Type B pancreatic cell (in vitro differentiated cells): ENCODE measurements at places on chromosomes 3 and 15. TPM values are rescaled to one million over a fixed set of nuclear protein-coding genes. Genes with fewer than 3 reads are reported as not detected.
A peak's percentile ranks its signal among the peaks of the same experiment; 100 is the strongest.

DNA sequence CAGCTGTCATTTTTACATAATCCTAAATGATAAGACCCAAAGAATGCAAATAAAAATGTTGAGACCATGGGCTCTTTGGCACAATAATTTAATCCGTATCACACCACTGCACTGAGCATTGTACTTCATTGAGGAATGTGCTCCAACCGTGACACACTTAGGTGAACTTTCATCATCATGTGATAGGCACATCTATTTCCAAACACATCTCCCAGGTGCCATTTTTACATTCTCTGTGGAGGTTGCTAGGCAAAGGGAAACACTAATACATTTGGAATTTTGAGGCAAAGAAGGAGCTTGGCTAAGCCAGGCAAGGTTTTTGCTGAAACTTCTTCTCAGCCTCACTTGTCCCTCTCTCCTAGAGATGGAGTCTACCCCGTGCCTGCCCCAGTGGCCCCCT, 68.7 kb downstream of the LRTM1 start:
- peaks cover 33% of the 10 kb centered on the region for H3K27me3 ChIP-seq
- H3K36me3 ChIP-seq, result peaks cover 4% of the 10 kb centered on the region
- H3K4me3 ChIP-seq, result no peak overlapping the region
- H3K27ac ChIP-seq, result no peak overlapping the region
- DNase-seq, result no peak
- peaks cover 49% of the 10 kb centered on the region for H3K4me1 ChIP-seq

Gene GOLGA8J
- total RNA-seq, result not detected in 2 replicates

DNA sequence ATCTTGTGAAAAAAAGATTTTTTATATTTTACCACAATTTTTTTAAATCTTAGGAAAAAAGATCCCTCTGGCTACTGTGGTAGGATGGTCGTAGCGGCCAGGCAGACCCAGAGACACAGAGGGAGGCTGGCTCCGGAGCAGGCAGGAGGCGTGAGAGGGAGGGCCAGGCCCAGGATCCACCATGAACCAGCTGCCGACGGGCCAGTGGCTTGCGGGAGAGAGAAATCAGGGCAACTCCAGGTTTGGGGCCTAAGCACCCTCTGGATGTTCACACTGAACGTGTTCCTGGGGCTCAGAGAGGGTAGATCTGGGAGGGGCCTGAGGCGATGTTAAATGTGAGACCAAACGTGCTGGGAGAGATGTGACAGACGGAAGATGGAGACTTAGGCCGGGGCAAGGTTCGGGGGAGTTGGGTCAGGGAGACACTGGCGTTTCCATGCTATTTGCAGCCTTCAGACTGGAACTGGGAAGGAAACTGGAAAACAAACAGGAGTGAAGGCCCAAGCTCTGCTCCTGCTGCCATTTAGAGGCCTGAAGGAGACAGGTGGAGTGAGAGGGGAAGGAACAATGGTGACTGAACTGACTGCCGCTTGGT, 1.6 kb upstream of the VILL start:
- no peaks in the 10 kb centered on the region for H3K27me3 ChIP-seq
- H3K4me3 ChIP-seq, result no peak overlapping the region
- peaks cover 37% of the 10 kb centered on the region for H3K4me1 ChIP-seq

Gene PRTG
- 14.3 and 51.7 TPM in 2 replicates for total RNA-seq

DNA sequence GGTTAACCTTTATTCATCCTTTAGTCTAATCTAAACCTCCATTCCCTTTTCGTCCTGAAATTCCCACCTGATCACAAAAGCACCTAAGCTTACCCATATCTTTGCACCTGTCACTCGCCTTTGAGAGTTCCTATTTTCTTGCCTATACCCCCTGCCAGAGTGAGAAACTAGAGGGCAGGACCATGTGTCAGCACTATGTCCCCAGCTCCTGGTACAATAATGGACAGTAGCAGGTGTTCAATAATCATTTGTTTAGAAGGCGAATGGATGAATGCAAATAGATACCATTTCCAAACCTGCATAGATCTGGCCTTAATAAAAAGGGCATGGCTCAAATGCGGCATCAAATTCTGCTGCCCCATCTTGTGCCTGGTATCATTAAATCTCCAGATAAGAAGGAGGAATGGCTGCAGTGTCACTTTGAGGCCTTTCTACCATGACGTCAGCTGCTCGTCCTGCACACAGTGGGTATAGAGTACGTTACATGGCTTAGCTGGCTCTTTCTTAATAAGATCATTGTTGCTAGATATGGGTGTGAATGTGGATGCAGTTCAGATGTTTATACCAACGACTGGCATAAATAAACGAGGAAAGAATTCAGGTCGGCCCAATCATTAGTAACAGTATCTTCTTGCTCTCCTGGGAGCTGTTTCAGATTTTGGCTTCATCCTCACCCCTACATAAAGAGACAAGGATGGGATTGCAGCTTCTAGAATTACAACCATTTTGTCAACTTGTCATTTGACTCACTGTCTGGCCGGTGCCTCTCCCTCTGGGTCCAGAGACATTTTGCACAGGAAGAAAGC, 148.7 kb downstream of the RORA start:
- peaks cover 17% of the 10 kb centered on the region for H3K27me3 ChIP-seq
- no peak for DNase-seq
- peak overlapping the region; percentile 33 for H3K4me3 ChIP-seq

Gene SAXO2
- total RNA-seq, result 2.4 and 5.8 TPM in 2 replicates

- H3K4me3 ChIP-seq, result no peak overlapping the region
- DNase-seq, result no peak
- H3K27me3 ChIP-seq, result no peaks in the 10 kb centered on the region
- peaks cover 50% of the 10 kb centered on the region for H3K4me1 ChIP-seq
- H3K36me3 ChIP-seq, result peaks cover 31% of the 10 kb centered on the region
Observed at GRCh38 chr3:149613988-149614387, 43.8 kb downstream of the WWTR1 start.

Gene ZNF609
- total RNA-seq, result 51.5 and 53.1 TPM in 2 replicates

DNA sequence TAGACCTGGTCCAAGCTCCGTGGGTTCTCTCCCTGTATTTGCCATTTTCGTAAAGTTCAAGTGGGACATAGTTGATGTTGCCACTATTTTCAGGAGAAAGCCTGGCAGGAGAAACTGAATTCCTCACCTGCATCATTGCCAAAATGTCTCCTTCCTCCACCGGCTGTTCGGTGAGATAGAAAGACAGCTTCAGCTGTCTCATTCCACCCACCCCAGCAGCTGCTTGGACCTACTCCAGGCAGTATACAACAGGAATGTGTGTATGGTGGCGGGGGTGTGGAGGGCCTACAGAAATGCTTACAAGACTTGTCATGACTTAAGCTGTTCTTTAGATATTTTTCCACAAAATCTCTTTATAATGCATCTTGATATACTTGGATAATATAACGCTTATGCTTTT, 132.7 kb upstream of the RAP2B start:
- no peaks in the 10 kb centered on the region for H3K36me3 ChIP-seq
- H3K27me3 ChIP-seq, result peaks cover 2% of the 10 kb centered on the region
- no peaks in the 10 kb centered on the region for H3K4me1 ChIP-seq
- H3K4me3 ChIP-seq, result no peak overlapping the region
- no peak overlapping the region for H3K27ac ChIP-seq
- DNase-seq, result no peak

Gene GAP43
- total RNA-seq, result 4.2 and 46.5 TPM in 2 replicates

Gene MGA
- total RNA-seq, result 45.4 and 54.9 TPM in 2 replicates

GRCh38 chr15:80140909-80141308, 11.9 kb upstream of the FAH start:
- H3K36me3 ChIP-seq, result peaks cover 12% of the 10 kb centered on the region
- H3K27ac ChIP-seq, result no peak overlapping the region
- H3K4me1 ChIP-seq, result no peaks in the 10 kb centered on the region
- no peaks in the 10 kb centered on the region for H3K27me3 ChIP-seq
- no peak for DNase-seq

Gene UBAP1L
- total RNA-seq, result 2.6 and 6.0 TPM in 2 replicates

DNA sequence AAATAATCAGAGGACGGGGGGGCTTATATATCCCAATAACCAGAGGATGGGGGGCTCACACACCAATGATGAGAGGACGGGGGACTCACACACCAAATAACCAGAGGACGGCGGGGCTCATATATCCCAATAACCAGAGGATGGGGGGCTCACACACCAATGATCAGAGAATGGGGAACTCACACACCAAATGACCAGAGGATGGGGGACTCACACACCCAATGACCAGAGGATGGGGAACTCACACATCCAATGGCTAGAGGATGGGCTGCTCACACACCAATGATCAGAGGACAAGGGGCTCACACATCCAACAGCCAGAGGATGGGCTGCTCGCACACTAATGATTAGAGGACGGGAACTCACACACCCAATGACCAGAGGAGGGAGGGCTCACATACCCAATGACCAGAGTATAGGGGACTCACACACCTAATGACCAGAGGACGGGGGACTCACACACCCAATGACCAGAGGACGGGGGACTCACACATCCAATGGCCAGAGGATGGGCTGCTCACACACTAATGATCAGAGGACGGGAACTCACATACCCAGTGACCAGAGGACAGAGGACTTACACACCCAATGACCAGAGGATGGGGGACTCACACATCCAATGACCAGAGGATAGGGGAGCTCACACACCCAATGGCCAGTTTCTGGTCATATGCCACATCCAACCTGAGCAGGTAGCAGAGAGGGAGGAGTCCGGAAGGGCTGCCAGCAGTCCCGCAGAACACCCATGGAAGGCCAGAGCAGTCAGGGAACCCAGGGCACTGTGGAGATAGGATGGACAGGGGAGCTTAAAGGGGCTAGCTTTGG, 10.6 kb downstream of the RAB6B start:
- H3K4me1 ChIP-seq, result no peaks in the 10 kb centered on the region
- no peak overlapping the region for H3K27ac ChIP-seq
- no peaks in the 10 kb centered on the region for H3K27me3 ChIP-seq
- H3K4me3 ChIP-seq, result no peak overlapping the region
- H3K36me3 ChIP-seq, result peaks cover 4% of the 10 kb centered on the region
- DNase-seq, result no peak

Gene NEK11
- total RNA-seq, result 5.7 and 13.8 TPM in 2 replicates

GRCh38 chr3:74409066-74409465, 205.4 kb downstream of the CNTN3 start:
- no peaks in the 10 kb centered on the region for H3K27me3 ChIP-seq
- H3K4me3 ChIP-seq, result no peak overlapping the region
- no peaks in the 10 kb centered on the region for H3K4me1 ChIP-seq

DNA sequence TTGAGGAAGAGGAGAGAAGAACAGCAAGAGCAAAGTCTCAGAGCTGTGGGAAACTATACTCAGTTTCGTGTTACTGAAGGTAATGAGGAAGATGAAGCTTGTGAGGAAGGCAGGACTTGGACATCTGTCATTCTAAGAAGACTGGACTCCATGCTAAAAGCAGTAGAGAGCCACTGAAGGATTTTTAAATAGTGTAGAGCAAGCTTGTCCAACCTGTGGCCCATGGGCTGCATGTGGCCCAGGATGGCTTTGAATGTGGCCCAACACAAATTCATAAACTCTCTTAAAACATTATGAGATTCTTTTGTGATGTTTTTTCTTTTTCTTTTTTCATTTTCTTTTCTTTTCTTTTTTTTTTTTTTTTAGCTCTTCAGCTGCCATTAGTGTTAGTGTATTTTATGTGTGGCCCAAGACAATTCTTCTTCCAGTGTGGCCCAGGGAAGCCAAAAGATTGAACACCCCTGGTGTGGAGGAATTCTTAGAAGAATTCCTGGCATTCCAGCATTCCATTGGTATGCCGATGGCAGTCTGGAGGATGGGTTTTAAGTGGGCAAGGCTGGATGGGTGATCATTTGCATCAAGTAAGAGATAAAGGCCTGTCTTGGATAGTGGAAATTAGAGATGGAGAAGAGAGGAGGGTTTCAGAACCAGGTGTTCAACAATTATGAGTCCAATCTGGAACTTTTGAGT, 6.9 kb upstream of the NFKBIZ start:
- no peak for DNase-seq
- H3K27ac ChIP-seq, result no peak overlapping the region
- H3K4me3 ChIP-seq, result no peak overlapping the region

Gene RTP4
- total RNA-seq, result 1.4 and 2.8 TPM in 2 replicates

Gene UBA3
- total RNA-seq, result 55.4 and 68.5 TPM in 2 replicates

- H3K27me3 ChIP-seq, result peaks cover 15% of the 10 kb centered on the region
- H3K36me3 ChIP-seq, result no peaks in the 10 kb centered on the region
- no peak for DNase-seq
- no peaks in the 10 kb centered on the region for H3K4me1 ChIP-seq
Observed at GRCh38 chr3:11128682-11129632, 25.3 kb upstream of the HRH1 start.

DNA sequence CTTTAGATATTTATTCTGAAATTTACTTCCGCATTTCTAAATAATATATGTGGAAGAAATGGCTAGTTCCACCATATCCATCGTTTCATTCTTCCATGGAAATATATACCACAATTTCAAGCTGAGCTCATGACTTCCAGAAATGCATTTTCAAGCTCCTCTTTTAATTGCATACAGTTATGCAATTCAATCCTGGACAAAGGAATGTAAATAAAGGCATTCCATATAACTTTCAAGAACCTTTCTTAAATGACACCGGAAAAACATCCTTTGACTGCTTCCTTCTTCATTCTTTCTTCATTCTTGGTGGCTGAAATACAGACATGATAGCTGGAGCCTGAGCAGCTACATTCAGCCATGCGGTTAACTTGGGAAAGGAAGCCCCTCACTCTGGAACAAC, 185.2 kb upstream of the GADL1 start:
- no peak for DNase-seq
- H3K4me1 ChIP-seq, result peaks cover 7% of the 10 kb centered on the region
- H3K27ac ChIP-seq, result no peak overlapping the region
- peaks cover 3% of the 10 kb centered on the region for H3K27me3 ChIP-seq

DNA sequence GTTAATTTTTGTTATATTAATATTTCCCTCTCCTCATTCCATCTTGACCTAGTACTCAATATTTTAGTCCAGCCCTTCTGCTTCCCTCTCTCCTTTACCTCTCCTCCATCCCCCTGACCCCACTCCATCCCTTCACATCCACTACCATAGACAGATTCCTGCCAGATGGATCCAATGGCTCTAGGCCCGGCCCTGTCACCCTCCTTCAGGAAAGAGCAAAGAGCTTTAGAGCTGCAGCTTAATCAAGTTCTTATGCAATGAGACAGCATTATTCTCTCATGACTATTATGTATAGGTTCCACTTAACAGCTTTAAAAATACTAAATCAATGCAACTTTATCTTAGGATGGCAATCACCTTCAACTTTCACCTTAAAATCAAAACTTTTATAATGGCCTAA, 200.7 kb upstream of the TTC14 start:
- H3K36me3 ChIP-seq, result no peaks in the 10 kb centered on the region
- no peaks in the 10 kb centered on the region for H3K27me3 ChIP-seq
- H3K4me3 ChIP-seq, result no peak overlapping the region
- H3K4me1 ChIP-seq, result no peaks in the 10 kb centered on the region
- no peak overlapping the region for H3K27ac ChIP-seq

Gene FOXL2NB
- 0.29 and 0.34 TPM in 2 replicates for total RNA-seq

DNA sequence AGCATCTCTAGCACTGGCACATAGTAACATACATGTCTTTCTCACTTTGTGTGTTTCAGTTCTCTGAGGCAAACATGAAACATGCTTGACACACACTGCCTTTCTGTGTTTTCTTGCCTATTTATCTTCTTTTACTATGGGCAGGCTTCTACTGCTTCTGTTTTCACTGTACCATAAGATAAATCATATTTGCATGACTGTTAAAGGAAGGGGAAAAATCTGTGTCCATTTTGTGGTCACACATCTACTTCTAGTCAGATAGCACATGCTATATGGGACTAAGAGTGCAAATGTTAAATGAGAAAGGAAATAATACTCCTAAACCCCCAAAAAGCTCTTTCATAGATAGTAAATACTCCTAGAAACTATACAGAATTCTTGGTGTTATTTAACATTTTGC, 386.4 kb downstream of the ZBTB20 start:
- no peak for DNase-seq
- no peaks in the 10 kb centered on the region for H3K27me3 ChIP-seq
- peaks cover 23% of the 10 kb centered on the region for H3K4me1 ChIP-seq
- H3K27ac ChIP-seq, result no peak overlapping the region

Gene GOLGA8G
- not detected in 2 replicates for total RNA-seq

- no peak for DNase-seq
- no peak overlapping the region for H3K27ac ChIP-seq
- no peak overlapping the region for H3K4me3 ChIP-seq
- H3K27me3 ChIP-seq, result no peaks in the 10 kb centered on the region
Observed at GRCh38 chr3:75049533-75049932, 435.1 kb upstream of the CNTN3 start.
